Hematopoietic multipotent progenitor cell treated with erythropoietin and hydrocortisone succinate and interleukin-3 and kit ligand, for 8 days (in vitro differentiated cells): ENCODE measurements at places on chromosomes 1 and 21.

GRCh38 chr1:227735539-227736285 is 477 bp downstream of the SNAP47 start:
- DNase-seq: no peak

GRCh38 chr1:20143318-20143717 is 4.2 kb downstream of the PLA2G2F start:
- no peak for DNase-seq

DNA sequence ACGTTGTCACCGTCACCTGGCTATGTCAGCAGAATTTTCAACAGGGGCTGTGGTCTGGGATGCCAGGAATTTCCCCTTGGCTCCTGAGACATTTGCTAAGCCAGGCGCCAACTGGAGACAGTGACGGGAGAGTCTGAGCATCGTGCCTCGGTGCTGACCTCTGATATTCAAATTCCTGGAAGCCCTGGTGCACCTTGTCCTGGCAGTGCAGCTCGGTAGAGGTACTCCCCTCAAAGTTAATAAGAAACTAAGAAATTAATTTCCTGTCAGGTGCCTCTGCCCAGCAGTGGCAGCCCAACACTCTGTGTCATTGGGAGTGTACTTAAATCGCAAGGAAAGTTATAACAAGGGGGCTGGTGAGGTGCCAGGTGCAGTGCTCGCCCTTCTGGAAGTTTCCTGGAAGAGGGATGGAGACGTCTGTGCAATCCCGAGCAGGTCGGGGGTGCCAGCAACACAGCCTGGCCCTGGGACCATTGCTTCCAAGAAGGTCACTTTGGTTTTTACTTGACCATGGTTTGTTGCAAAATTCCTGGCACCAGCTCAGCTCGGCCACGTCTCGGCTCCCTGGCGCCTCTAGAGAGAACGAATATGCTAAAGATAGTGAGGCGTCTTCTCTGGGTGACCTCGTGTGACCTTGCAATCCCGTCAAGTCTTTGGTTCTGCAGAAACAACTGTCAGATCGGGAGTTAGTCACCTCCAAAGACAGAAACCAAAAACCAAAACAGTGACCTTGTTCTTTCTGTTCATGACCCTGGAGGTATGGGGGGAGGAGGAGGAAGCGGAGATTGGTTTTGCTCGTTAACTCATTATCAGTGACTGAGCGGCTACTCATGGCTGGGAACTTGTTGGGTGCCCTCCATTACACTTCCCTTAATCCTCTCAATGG is 149.5 kb upstream of the VAMP3 start:
- DNase-seq: no peak

DNA sequence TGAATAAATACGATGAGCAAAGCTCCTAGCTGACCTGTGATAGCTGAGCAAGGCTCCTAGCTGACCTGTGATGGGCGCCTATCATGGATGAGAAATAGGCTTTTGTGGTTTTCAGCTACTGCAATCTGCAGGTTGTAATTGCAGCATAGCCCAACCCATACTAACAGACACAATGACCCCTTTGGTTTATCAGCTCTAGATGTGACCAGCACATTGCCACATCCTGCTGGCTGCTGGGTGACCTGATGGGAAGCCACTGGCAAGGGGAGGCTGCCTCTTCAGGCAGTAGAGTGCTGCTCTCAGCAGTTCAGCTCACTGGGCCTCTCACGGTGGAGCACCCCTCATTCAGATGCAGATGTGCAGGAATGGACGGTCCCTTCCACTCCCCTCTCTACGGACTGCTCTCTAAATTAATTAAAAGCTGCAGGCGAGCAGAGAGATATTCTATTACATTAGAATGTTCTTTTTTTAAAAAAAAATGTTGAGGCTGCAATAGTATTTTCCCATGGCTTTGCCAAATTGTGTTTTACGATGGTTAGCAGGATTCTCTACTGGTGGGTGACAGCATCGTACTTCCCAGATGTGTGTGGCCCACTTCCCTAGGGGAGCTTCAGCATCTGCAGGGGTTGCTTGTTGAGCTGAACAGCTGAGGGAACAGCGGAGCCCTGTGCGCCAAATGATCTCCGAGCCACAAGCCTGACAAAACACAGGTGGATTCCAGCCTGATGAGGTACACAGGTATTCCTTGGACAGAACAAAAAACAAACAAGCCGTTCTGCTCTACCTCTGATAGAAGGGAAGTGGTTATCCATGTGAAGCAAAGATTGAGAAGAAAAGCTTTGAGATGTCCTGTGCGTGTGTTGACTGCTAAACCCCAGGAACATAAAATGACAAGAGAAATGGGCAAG is 65.0 kb downstream of the SYT6 start:
- peak; percentile 47 for DNase-seq

GRCh38 chr1:96416701-96417444 is 304.7 kb upstream of the PTBP2 start:
- no peak for DNase-seq
